Activated CD4-positive, alpha-beta memory T cell treated with anti-CD3 and anti-CD28 coated beads for 36 hours (primary cell): ENCODE measurements at places on chromosomes 1 and 21.

- DNase-seq: no peak
These were observed 92.6 kb upstream of the SERBP1 start for GRCh38 chr1:67522793-67523192.

- no peak for DNase-seq
These were observed 149.5 kb upstream of the NEGR1 start for GRCh38 chr1:72431810-72432209.

DNA sequence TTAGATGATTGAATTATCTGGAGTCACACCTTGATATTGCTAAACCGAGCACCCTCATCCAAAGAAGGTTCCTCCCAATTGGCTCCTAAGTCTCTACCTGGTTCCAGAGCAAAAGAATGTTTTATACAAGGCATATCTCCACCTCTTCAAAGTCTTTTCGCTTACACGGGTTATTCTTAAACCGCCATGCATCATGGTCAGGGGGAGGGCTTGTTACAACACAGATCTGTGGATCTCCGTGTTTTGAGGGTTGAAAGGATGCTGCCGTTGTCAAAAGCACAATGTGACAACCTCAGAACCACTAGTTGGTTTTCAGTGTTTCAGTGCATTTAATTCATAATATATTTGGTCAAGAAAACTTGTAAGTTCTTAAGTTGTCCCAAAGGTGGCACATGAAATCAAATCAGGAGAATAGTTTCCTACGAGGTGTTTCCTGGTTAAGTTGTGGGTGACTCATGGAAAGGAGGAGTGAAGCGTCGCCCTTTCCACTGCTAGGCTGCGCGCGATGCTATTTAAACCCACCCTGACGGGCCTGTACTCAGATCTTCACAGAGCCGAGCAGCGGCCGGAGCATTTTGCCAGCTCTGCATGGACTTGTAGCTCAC is 1531.6 kb upstream of the TPTE start:
- no peak for DNase-seq

DNA sequence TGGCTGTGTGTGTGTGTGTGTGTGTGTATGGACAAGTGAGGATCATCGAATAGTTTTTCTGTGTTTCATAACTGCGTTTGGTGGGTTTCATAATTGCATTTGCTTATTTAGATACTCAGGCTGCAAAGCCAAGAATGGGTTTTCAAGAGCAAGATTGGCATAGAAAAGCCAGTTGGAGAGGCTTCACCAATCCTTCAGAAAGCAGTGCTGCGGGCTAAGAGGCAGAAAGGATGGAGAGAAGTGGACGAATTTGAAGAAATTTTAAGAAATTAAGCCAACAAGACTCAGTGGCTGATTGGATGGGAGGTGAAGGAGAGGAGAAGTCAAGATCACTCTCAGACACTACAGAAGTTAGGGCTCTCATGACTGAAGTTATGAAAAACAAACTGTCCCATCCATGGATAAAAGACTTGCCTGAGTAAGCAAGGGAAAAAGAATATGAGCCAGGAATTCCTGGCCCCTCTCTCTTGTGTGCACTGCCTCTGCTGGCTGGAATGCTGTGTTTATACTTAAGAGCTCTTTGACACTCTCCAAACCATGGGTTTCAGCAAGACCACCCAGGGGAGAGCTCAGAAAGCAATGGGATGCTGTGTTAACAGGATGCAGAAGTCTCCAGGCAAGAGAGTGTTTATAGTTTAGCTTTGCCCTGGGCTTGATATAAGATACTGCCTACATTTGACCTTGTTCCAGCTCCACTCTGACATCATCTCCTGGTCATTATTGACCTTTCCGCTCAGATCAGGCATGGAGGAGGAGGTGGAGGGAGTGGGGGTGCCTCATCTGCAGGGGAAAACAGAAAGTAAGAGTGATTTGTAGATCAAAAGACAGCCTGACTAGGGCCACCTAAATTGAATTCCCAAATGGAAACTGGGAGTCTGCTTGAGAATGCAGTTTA is 232.0 kb upstream of the PLXNA2 start:
- no peak for DNase-seq

GRCh38 chr1:55396381-55396891 is 181.3 kb upstream of the USP24 start:
- no peak for DNase-seq

GRCh38 chr21:46031484-46031883 is 49.9 kb downstream of the COL6A1 start:
- DNase-seq: no peak

DNA sequence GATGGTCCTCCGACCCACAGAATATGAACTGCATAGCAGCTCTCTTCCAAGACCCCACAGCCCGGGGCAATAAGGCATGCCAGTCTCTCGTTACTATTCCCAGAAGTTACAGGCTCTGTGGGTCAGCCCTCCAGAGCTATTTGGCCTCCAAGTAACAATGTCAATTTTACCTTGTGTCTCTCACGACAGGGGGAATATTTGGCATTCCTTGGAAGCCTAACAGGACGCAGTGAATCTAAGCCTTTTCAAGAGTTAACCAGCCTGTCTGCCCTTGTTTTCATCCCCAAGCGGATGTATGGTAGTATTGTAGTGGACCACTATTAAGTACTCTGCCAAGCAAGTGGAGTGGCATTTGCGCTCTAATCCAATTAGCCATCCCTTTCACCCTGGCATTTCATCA is 24.4 kb upstream of the GNG4 start:
- DNase-seq: no peak

DNA sequence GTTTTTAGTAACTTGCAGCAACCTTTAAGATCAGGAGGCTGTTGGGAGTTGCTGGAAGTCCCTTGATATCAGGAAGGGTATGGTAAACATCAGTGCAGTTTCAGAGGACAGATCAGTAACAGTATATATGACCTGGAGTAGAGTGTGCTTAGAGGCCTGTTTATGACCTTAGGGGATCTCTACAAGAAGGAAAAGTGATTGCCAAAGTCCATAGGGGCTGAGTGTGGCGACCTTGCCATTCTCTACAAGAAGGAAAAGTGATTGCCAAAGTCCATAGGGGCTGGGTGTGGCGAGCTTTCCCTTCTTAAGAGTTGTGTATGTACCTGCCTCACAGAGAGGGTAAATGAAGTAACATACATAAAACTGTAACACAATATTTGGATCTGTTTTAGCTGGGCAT is 28.5 kb upstream of the AXDND1 start:
- no peak for DNase-seq

DNA sequence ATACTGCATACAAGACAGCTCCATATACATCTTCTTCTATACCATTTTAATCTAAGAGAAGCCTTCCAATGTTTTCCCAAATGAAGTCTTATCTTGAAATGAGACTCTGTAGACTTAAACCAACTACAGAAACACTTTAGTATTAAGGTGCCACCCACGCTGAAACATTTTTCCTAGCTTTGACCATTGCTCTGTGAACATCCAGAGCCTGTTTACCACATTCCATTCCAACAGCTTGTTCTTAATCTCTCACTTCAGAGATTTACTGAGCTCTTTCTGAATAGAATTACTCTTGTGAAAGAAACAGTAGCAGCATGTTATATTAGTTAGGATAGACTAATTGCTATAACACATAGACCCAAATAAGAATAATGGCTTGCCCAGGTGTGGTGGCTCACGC is 19.6 kb upstream of the POGZ start:
- no peak for DNase-seq

- no peak for DNase-seq
These were observed 807.4 kb upstream of the ADGRL2 start for GRCh38 chr1:80993154-80993980.

DNA sequence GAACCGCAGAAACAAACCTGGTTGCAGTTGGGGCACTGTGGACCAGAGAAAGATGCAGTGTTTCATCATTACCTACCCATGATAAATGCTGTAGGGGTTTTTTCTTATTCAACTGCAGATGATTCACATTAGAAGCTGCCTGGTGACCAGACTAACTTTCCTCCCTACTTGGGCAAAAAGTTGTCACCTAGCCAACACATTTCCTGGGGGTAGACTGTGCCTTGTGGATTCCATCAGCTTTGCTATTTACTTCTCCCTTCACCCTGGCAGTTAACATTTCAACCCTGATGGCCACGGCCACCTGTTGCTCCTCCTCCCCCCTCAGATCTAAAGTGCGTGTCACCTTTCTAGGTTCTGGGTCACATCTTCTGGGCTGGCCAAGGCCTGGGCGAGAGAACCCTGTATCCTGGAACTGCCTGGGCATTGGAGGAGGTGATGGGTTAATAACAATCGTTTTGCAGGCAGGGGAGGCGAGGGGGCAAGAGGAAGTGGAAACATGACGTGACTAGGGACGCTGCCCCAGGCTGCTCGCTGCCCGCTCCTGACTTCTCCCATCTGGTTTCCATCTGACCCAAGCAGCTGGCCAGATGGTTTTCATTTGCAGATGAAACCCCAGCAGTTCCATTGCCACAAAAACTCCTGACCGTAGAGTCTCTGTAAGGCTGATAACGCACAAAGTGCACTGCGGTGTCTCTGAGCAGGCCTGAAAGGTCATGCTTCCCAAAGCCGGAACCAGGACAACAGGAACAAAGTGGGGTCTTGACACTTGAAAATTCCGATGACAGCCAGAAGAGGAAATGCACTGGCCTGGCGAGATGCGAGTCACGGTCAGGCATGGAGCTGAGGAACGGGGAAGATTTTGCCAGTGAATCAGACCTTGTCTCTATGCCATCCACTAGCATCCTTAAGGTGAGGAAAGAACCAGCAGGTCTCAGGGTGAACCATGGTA is 36.6 kb downstream of the CAPZB start:
- peak; percentile 61 for DNase-seq

DNA sequence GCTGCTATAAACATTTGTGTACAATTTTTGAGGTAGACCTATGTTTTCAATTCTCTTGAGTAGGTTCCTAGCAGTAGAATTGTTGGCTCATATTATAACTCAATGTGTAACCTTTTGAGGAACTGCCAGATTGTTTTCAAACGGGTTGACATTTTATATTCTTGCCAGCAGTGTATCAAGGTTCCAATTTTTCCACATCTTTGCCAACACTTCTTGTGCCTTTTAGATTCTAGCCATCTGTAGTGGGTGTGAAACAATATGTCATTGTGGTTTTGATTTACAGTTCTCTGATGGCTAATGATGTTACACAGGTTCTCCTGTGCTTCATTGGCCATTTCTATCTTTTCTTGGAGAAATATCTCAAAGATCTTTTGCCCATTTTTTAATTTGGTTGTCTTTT is 36.4 kb downstream of the MAP3K7CL start:
- no peak for DNase-seq

DNA sequence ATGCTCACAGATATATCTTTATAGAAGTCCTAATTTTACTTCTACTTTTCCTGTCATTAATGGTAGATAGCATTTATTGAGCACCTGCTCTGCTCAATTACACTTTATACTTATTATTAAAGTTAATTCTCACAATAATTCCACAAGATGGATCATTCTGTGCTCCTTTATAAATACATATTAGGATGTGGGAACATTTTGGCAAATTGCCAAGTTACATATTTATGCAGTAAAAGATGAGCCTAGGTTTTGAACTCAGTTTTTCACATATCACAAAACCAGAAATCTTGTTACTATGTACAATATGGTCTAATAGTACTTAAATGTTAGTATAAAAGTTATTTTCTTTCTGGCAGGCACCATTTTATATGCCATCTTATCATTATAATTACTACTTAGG is 895.0 kb upstream of the B3GALT2 start:
- DNase-seq: no peak

DNA sequence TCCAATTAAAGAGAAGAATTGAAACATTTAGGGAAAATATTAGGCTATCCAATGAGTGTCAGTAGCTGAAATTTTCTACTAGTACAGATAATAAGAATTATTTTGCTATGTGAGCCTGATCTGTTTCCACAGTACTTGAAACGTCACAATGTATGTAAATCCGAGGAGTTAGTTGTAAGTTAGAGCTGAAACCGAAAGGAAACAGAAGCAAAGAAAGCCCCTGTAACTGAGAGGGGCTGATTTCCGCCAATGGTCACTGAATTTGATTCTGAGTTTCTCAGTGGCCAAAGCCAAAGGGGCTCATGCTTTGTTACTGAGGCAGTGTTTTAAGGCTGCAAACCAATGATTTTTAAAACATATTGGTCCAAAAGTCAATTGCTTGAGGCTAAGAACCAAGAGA is 168.3 kb upstream of the DUSP10 start:
- DNase-seq: no peak
